ENCODE measurements at places on chromosomes 12 and 14.

DNA sequence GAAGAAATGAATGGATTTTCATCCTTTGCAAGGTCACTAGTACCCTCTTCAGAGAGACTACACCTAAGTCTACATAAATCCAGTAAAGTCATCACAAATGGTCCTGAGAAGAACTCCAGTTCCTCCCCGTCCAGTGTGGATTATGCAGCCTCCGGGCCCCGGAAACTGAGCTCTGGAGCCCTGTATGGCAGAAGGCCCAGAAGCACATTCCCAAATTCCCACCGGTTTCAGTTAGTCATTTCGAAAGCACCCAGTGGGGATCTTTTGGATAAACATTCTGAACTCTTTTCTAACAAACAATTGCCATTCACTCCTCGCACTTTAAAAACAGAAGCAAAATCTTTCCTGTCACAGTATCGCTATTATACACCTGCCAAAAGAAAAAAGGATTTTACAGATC lies 40.8 kb downstream of the SPATA7 start:
- no peak for DNase-seq

DNA sequence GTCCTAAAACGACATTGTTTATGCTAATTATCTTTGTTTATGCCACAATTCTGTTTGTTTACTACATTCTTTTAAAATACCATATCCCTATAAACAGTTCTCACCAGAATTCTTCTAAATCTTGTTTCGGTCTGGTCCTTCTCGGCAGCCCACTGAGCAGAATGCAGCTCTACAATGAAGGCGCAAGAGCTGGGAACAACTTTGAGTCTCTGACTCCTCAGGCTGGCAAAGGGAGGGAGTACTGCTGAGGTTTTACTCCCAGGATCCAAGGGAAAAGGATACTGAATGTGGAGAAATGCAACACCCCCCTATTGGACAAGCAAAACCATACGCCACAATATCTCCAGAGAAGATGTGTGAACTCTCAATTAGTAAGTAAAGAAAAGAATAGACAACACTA lies 5.4 kb downstream of the SOX5 start:
- DNase-seq = no peak

DNA sequence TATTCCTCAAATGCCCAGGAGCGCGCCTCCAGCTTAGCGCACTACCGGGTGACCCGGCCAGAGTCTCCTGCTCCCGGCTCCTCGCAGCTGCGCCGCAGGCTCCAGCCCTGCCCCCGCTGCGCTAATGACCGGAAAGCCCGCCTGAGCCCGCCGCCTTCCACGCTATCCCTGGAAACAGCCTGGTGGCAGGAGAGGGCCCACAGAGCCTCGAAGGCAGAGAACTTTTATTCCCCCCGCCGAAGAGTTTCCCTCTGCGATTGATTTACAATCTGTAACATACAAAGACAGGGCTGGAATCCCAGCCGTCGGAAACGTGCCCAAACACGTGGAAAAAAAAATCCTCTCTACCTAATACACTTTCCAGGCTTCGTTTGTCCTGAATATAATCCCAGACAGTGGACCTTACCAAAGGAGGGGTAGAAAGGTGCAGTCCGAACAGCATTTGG lies 1.5 kb downstream of the COL2A1 start:
- no peak for DNase-seq

DNA sequence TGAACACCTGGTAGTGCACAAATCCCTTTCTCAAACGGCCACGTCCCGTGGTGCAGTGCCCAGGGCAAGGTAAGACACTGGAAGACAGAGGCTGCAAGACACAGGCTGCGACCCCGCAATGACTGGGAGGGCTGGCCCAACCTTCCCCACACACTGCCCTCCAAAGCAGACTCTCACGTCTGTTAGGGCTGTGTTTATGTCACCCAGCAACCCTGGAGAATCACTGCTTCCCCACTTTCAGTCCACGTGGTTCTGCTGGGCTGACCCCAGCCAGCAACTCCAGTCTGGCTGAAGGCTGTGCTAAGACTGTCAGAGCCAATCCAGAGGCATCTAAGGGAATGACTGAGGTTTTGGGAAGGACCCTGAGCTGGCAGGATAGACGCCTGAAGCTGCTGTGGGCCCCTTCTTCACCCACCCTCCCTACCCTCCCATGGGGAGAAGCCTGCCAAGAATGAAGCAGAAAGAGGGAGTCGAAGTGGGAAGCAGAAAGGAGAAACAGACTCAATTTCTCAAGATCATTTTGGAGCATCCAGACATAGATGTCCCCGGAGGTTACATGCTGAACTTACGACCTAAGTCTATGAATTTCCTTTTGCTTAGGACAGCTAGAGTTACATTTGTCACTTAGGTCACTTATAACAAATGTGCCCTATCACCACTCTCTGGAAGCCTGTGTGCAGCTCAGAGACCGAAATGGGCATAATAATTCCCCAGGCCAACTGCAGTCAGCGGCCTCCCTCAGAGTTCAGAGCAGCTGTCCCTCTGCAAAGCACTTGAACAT lies 11.7 kb downstream of the KDM2B start:
- no peak for DNase-seq

DNA sequence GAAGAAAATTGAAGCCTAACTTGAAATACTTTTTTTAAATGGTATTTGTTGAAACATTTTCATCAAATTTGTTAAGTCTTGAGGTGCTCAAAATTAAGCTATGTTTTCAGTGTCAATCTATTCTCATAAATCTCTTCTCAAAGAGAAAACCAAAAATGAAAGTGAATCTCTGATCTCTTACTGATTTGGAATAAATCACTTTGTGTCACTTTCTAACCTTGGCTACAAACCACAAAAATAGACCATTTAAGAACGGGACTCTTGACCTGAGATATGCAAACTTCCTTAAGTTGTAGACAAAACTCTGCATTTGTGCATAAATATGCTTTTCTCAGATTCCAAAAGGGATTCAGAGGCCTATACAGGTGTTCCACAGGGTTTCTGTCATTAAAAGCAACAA lies 192.9 kb downstream of the SEC23A start:
- DNase-seq = no peak

GRCh38 chr14:69675877-69676416 lies 64.6 kb downstream of the SUSD6 start:
- DNase-seq = no peak

DNA sequence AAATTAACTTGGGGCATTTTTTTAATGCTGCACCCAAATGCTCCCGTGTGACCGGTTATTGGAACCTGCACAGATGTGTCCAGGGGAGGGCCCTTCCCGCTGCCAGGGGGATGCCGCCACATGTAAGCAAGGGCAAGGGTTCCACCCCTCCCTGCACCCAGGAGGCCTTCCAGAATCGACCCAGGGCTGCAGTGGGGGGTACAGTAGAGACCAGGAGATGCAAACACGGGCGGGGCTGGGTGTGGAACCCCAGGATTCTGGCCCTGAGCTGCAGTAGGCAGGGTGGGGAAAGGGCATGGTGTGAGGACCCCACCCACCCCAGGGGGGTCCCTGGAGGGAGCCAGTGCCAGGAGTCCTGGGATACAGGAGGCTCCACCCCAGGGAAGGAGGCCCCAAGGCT lies 54.1 kb downstream of the TNFAIP2 start:
- DNase-seq = no peak

Measured in stimulated activated CD4-positive, alpha-beta T cell treated with anti-CD3 and anti-CD28 coated beads, TNF-alpha, amount 100 ng/mL, for 4 hours (primary cell).